ENCODE measurements at places on chromosomes 3 and 15. TPM values are rescaled to one million over a fixed set of nuclear protein-coding genes. Genes with fewer than 3 reads are reported as not detected.
A peak's percentile ranks its signal among the peaks of the same experiment; 100 is the strongest.

DNA sequence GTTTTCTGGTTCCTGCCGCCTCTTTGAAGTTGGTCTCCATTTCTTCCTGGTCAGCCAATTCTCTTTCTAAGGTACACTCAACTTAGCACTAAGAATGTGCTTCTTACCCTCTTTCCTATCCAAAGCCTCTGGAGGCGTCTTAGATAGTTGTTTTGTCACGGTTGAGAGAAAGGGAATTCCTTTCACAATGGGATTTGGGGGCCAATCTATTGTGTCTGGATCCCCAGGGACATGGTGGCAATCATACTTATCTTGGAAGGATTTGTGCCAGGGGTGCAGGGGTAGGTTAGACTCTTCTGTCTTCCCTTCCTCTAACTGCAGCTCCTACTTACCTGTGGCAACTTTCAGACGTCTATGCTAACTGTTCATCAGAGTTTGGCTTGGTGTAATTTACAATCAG lies 287.1 kb downstream of the SOX2 start:
- no peak for DNase-seq

DNA sequence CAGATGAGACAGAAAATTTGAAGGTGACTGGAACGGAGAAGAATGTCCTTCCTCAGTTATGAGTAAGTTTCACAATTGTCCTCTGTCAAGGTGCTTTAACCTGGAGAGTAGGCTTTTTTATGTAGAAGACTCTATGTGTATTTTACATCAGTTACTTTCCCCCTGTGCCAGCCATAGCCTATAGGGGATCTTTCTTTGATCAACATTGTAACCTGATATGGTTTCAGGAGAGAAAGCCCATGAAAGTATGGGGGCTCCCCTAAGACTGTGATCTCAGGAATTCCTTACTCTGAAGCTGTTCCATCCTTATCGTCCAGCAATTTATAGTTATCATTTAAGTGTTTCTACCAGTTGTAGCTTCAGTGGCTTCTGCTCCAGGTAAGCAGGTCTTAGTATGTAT lies 1076.3 kb upstream of the EPHA6 start:
- DNase-seq = no peak

- DNase-seq = peak; percentile 7
These were observed 63.5 kb upstream of the KLF13 start for GRCh38 chr15:31262901-31263671.

DNA sequence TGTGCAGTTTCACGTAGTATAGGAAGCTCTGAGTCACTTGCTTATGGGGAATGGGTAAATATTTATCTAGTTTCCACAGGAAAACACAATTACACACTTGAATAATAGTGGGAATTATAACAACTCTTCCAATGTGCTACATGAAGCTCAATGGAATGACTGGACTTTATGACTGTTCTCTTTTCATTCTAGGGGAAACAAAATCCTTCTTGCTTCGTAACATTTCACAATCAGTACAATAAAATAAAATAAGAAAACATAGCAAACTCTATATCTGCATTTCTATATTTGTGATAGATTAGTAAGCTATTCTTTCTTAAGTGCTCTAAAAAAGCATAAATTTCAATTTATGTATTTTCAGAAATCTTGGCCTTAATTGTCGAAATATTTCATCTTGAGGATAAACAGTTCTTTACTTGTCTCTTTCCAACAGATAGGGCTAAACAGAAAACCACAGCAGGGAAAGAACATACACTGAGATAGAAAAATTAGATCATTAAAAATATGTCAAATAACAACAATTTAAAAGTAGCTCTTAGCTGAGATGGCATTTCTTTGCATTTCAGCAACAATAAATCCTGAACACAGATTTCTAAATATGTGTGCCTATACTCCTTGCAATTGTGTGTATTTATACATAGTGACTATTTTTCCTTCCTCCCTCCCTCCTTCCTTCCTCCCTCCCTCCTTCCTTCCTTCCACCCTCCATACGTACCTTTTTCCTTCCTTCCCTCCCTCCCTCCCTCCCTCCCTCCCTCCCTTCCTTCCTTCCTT lies 395.5 kb upstream of the KCNMB2 start:
- DNase-seq = peak; percentile 57

DNA sequence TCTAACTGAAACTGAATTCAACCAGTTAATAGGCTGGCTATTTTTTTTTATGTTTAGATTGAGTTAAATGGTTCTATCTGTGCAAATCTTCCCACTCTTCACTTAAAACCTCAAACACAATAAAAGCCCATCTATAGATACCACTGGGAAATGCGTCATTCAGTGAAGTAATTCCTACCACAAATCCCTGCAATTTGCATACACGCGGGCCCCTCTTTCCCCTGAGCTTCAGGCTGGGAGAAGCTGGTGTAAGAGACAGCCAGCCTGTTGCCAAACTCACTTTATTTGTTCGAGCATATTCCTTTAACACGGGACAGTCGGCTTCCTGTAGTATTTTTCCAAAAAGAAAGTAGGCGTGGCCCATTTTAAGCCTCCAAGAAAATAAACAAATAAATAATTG lies 26.0 kb upstream of the MCTP2 start:
- peak; percentile 18 for DNase-seq

DNA sequence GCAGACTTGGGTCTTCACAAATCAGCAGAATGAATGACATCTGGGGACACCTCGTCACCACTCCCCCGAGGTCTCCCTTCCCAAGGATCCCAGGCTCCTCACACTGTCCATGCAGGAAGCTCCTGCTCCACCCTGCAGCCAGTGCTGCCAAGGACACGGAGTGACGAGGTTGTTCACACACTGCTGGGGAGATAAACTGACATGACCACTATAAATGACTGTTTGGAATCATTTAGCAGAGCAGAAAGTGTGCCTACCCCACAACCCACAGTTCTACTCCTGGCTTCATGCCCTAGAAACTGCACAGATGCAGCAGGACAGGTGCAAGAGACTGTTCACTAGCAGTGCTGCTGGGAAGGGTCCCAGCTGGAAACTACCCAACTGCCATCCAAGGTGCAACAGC lies 19.7 kb upstream of the PRSS50 start:
- DNase-seq = no peak

DNA sequence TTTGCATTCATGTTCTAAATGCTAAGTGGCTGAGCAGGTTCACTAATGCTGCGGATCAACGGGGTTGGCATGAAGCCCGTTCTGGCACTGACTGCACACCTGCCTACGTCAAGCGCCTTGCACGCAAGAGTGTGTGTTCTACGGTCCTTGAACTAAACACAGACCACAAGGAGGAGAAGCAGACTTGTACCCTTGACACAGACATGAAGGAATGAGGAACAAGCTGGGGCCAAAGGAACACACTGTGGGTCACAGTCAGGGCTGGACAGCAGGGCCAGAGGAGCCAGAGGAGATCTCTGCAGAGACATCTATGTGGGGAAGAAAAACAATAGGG lies 48.0 kb upstream of the LDHAL6B start:
- no peak for DNase-seq

- DNase-seq = peak; percentile 97
These were observed 2.6 kb downstream of the CD276 start for GRCh38 chr15:73686781-73687256.

DNA sequence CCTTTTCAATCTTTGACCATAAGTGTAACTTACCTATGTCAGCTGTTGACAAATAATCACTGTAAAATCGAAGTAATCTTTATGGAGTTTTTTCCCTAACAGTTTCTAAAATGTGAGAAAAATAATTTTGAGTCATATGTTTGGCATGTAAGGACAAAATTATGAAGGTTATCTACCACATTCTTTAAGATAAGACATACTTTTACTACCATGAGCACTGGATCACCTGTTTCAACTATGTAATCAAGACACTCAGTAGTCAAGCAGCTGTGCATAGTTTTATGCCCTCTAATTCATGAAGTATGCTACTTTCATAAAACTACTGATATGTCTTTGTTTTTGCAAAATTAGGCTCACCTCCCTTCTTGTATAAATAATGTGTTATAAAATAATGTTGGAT lies 12.1 kb downstream of the FGF7 start:
- DNase-seq = peak; percentile 80

- peak; percentile 45 for DNase-seq
These were observed 12.9 kb downstream of the MON1A start for GRCh38 chr3:49916686-49917085.

GRCh38 chr3:195801251-195802183 lies 10.2 kb downstream of the MUC4 start:
- no peak for DNase-seq

DNA sequence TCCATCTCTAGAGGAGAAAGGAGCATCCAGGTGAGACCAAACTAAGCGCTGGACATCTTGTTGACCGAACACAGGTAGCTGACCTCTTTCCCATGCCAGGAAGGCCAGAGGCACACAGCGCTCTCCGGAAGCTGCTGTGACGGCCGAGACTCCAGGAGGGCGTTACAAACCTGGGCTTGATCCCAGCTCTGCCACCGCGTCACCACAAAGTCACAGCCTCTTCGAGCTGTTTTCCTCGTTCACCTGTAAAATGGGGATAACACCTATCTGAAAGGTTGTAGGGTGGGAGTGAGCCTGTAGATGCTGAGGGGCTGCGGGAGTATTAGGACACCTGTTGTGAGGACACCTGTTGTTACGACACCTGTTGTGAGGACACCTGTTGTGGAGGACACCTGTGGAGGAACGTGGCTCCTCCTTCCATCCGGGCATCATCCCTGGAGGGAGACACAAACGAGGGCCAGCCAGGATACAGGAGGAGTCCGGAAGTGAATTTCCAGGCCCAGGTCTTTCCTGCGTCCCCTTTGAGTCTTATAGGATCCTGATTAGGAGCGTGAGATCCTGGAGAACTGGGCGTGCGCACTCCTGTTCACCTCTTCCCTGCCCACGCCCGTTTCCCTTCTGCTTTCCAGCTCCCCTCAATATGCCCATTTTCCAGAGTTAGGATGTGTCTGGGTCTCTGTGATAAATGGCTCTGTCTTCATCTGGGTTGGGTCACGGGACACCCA lies 2.3 kb upstream of the MUC4 start:
- DNase-seq = no peak

GRCh38 chr15:47742334-47742733 lies 25.0 kb downstream of the SEMA6D start:
- DNase-seq = no peak

- peak; percentile 0 for DNase-seq
These were observed 156.2 kb downstream of the MEGF11 start for GRCh38 chr15:66097151-66098021.

DNA sequence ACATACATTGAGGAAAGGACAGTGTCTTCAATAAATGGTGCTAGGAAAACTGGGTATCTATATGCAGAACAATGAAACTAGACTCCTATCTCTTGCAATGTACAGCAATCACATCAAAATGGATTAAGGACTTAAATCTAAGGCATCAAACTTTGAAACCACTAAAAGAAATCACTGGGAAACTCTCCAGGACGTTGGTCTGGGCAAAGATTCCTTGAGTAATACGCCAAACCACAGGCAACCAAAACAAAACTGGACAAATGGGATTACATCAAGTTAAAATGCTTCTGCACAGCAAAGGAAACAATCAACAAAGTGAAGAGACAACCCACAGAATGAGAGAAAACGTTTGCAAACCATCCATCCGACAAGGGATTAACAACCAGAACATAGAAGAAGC lies 14.5 kb downstream of the LAMP3 start:
- peak; percentile 66 for DNase-seq

DNA sequence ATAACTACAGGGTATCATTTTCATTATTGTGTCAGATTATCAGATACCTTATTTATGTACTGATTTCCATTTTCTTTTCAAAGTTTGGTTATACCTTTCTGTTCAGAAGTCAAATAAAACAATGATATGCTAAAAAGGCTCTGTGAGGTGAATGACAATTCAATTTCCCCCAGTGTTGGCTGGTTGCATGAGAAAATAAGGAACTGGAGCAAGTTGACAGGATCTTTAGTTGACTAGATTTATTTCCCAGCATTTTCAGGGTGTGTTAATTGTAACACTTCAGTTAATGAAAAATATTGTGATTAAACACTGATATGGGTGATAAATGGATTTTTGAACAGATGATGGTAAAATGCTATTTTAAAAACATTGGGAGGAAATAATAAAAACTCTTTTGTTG lies 122.8 kb upstream of the FAM3D start:
- DNase-seq = no peak

- peak; percentile 17 for DNase-seq
These were observed 211.6 kb downstream of the RAP2B start for GRCh38 chr3:153373606-153374005.

DNA sequence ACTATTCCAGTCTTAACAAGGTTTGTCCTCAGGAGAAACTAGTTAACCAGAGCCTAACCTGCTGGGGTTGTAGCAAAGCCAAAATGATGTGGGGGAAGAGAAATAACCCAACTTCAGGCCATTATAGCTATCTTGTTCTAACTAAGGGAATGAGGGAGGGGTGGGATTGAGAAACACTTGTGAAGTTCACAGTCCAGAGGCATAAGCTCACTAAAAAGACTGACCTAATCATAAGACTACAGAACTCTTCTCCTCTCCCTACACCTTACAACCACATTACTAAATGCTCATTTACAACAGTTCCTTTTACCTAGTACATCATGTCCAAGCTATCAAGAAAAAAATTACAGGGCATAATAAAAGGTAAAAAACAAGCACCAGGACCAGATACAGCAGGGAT lies 52.8 kb downstream of the UBE3A start:
- DNase-seq = no peak

SCN5A gene
- 2.0 TPM for total RNA-seq

CSPG5 gene
- total RNA-seq = under 0.01 TPM

ANKRD34C gene
- not detected for total RNA-seq

PAQR5 gene
- 2.7 TPM for total RNA-seq

HCN4 gene
- total RNA-seq = not detected

LPP gene
- 111 TPM for total RNA-seq

AMOTL2 gene
- 162 TPM for total RNA-seq

BCL2A1 gene
- 4.5 TPM for total RNA-seq

CAMK2N2 gene
- total RNA-seq = not detected
